ENCODE measurements at places on chromosomes 6 and 20. TPM values are rescaled to one million over a fixed set of nuclear protein-coding genes. Genes with fewer than 3 reads are reported as not detected.

Gene SMLR1
- not detected for total RNA-seq

DNA sequence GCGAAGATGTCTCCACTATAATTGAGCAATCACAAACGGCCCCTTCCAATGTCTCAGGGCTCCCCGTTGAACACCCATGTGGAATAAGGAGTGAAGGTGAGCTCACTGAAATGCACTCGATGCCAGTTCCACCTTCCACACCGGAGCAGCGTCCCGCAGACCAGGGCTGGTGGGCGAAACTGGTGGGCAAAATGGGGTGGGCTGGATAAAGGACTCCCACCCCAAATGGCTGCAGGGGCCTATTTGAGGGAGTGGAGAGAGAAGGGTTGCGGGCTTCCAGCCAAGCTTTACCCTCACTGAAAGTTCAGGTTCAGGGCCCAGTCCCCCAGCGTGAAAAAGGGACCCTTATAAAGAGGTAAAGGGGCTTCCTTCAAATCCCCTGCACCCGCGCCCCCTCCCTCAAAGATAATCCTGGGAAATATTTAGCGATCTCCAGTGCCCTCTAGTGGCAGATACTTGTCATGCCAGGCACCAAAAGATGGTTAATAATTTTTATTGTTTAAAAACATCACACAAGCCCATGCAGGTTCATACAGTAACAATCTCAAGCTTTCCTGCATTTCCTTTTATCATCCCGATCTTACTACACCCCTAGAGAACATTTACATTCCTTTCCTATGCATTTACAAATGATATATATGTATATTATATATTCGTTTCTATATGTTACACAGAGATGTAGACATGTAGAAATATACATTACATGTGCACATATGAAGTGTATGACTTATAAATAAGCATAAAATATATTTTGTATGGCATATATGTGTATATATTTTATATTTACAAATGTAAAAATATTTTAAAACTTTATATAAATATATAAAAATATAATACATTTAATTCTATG is 58.2 kb upstream of the NKX2-2 start:
- peak; percentile 20 for DNase-seq

- DNase-seq: peak; percentile 15
These were observed at the start of gene SCUBE3 for GRCh38 chr6:35213824-35214756. SCUBE3 (plus strand) TSS chr6:35213956; CDS start chr6:35214419, 463 bp downstream.

Gene PRR18
- total RNA-seq: not detected

DNA sequence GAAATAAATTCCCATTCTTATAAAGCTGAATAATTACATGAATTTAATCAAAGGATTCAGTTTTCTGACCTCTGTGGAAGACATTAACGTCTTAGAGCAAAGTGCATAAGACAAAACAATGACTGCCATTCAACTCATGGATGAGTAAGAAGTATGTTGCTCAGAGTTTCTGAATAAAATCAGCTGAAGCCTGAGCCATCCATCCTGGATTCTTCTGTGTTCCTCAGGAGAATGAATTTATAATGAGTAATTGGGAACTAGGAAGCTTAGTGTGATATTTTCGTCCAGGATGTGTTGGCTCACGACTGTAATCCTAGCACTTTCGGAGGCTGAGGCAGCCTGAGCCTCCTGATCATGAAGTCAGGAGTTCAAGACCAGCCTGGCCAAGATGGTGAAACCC is 62.8 kb downstream of the PERP start:
- peak; percentile 90 for DNase-seq

GRCh38 chr6:11667876-11668275 is 110.7 kb downstream of the ADTRP start:
- DNase-seq: peak; percentile 50

GRCh38 chr6:30886897-30887255 is 2.6 kb downstream of the DDR1 start:
- no peak for DNase-seq

DNA sequence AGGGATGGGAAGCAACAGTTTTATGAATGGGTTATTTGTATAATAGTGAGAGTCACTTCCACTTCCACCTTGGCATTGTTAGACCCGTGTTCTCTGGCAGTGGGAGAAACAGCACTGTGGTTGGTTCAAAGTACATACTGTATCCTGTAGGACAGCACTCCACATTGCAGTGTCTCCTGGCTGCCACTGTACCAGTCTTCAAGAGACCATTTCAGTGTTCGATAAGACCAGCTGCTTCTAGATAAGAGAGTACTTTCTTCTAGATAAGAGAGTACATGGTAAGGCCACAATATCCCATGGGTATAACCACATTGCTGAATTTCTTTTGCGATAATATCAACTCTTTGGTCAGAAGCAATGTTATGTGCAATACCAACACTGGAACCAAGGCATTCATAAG is 28.8 kb downstream of the FITM2 start:
- DNase-seq: no peak

Gene SEMG1
- total RNA-seq: not detected

Gene MYLIP
- total RNA-seq: 4.2 TPM

- no peak for DNase-seq
These were observed 13.3 kb downstream of the ADISSP start for GRCh38 chr20:3754276-3754630.

Gene LY6G6D
- total RNA-seq: not detected

Gene HLA-DOB
- total RNA-seq: 3.4 TPM

Gene TMEM217
- total RNA-seq: 0.63 TPM

GRCh38 chr6:6973721-6974120 is 134.0 kb upstream of the RREB1 start:
- DNase-seq: no peak

GRCh38 chr6:89161326-89162046 is 15.6 kb downstream of the PM20D2 start:
- DNase-seq: no peak

- DNase-seq: no peak
These were observed 153.1 kb downstream of the EPHA7 start for GRCh38 chr6:93266116-93266817.

DNA sequence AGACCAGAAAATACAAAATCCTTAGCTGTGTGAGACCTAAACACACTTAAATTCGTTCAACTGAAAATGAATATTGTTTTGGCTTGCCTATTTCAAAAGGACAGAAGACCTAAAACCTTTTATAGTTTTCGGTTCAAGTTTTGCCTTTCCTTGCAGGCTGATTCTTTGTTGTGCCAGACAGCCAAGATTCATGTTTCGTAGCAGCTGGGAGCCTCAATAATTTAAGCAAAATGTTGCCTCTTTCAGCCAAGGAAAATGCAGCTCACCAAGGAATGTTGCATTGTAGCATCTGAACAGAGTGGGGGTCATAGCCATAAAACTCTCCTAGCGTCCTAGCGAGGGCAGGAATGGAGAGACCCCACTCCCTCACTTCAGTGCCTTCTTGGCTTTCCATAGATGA is 92.3 kb upstream of the INSM1 start:
- DNase-seq: no peak

- DNase-seq: no peak
These were observed 19.5 kb downstream of the GSTA4 start for GRCh38 chr6:52975580-52975979.

Gene HRH3
- not detected for total RNA-seq

DNA sequence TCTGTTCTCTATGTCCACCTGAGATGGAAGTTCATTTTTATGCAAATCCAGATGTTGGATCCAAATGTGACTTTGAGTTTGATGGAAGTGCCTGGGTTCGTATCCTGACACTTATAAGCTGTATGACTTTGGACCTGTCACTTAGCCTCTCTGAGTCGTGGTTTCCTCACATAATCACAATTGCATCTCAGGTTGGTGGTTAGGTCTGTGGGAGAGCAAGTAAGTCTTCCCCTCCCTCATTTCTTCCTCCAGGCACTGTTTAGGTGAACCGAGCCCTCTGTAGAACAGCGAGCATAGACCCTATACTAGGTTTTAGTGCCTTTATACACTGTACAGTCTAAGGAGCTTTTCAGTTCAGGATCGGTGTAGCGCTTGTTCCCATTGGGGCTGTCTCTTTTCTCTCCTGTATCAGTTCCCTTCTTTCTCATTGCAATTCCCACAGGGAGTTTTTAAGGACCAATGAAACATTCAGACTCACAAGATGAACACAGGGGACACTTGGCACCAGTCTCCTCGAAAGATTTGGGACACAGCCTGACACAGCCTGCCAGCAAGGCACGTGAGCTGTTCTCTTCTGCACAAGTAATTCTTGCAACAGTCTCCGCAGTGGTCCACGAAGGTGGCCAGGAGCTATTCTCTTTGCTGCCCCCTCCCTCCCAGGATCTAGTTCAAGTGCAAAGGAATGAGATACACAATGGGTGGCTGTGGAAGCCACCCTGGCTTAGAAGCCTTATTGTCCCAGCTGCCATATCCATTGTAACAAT is 11.8 kb downstream of the TOX2 start:
- DNase-seq: no peak

GRCh38 chr6:90403489-90404381 is 107.1 kb upstream of the BACH2 start:
- DNase-seq: no peak

GRCh38 chr20:19777981-19778380 is 19.9 kb downstream of the RIN2 start:
- DNase-seq: no peak

Gene TLDC2
- not detected for total RNA-seq

GRCh38 chr20:41532935-41533334 is 85.2 kb downstream of the CHD6 start:
- no peak for DNase-seq

- no peak for DNase-seq
These were observed 28.0 kb upstream of the MCM9 start for GRCh38 chr6:118963003-118963402.

Gene PPARD
- 18.6 TPM for total RNA-seq

DNA sequence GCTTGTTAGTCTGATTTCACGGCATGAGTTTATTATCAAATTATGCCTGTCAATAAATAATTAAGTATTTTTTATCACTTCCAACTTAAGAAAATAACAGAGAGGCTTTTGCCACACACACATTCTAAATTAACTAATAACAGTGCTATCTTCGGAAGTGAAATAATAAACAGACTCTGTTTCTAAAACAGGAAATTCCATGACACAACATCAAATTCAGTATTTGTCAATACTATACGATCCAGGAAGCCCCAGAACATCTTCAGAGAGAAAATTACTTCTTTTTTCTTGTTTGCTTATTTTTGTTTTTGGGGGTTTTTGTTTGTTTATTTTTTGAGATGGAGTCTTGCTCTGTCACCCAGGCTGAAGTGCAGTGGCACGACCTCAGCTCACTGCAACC is 150.7 kb upstream of the PRDM1 start:
- no peak for DNase-seq

Gene RUNX2
- 4.2 TPM for total RNA-seq

- no peak for DNase-seq
These were observed 69.5 kb downstream of the CYP39A1 start for GRCh38 chr6:46583081-46583480.

Gene WFDC10B
- not detected for total RNA-seq

DNA sequence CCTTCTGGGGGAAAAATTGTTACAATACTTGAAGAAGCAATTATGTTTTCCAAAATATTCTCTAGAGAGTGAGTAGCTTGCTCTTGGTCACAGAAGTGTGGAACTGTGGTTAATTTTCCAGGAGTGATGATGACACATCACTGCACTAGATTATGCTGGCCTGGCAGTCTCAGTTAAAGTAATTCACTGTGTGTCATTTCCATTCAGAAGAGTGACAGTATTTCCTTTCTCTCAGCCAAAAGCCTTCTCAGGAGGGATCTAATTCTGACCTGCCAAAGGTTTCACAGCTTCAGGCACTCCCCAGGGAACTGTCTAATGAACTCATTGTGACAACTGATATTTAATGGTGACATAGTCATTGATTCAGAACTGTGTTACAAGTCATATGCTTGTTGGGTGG is 517.5 kb downstream of the TBC1D32 start:
- DNase-seq: no peak

GRCh38 chr6:16764188-16764950 is 3.1 kb upstream of the ATXN1 start:
- no peak for DNase-seq

- no peak for DNase-seq
These were observed 21.3 kb upstream of the WFDC2 start for GRCh38 chr20:45448270-45448669.

Gene FGD2
- 0.07 TPM for total RNA-seq

- DNase-seq: no peak
These were observed 585 bp downstream of the PSMB9 start for GRCh38 chr6:32854376-32855178.

DNA sequence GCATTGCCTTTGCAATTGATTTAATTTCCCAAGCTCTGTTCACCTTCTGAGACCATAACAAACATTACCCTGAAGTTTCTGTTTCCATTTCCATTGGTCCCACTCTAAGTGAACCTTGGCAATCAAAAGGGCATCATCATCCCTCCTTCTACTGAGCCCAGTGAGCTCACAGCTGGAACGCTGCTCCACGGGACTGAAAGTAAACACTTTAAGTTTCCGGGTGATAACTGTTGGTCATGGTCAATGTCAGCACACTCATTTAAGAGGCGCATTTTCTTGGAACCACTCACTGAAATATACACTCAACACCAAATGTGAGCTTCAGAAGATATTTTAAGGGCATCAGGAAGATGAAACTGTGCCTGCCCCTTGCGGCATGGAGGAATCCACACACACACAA is 37.1 kb upstream of the RPS6KA2 start:
- no peak for DNase-seq

DNA sequence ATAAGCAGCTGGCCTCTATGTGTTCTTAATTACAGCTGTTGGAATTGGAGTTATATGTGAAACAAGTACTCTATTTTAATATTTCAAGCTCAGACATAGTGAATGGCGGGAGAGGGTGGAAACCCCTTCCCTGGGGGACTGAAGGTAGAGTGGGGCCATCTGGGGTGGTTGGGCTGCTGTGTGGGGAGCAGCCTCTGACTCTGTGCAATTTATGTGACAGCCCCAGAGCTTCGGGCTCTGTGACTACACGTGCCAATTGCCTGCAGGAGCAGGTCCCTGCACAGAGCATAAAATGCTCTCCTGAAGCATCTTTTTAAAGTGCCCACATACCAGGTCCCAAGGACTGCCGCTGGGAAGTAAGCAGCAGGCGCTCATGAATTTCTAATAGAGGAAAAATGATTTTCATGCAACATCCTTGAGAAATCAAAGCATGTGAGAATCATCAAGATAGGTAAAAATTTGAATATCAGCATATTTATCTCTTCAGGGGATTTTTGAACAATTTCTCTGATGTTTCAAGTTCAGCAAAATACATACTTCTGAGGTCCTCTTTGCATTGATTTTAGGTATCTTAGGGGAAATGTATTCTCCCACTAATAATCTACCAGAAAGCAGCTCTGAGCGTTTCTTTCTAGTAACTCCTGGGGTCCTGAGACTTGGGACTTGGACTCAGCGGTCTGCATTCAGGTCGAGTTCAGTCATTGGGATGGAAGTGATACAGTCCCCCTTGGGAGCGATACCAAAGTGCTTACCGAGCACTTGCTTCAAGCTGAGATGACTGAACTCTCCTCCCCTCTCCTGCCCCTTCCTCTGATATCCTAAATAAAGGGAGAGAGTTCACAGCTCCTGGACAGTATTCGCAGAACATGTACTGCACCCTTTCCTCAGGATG is 40.0 kb downstream of the ALDH8A1 start:
- peak; percentile 38 for DNase-seq

DNA sequence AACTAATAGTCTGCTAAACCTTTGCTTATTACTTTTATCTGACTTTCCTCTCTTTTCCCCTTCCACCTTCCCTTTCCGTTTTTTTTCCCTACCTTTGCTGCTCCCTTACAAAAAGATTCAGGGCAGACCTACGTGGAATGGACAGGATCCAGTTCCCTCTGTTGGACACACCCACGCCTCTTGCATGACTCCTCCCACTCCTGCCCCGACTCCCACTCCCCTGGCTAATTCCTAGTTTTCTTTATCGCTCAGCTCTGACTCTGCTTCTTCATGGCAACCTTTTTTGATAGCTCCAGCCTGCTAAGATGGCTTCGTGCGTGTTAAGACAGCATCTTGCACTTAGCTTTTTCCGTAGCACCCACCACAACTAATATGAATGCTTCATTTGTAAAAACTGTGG is 715.6 kb upstream of the NRSN1 start:
- DNase-seq: no peak
